Urinary bladder (tissue), 4 donors: ENCODE measurements at places on chromosomes 13 and 19.

DNA sequence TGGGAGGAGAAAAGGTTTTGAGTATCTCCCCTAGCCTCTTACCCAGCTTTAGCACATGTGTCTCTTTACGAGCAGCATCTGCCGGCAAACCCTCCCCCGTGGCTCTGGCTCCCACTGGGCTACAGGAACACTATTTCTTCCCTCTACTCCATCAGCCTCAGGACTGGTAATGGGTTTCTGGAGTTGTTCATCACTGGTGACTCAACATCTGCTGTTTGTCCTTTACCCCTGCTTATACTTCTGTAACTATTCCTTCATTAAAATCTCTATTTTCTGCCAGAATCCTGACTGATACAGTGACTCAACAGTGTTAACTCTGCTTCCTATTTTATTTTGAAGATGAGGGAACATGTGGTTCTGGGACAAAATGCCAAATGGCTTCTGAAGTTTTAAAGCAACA lies 437.3 kb upstream of the HTR2A start:
- DNase-seq, result no peak

DNA sequence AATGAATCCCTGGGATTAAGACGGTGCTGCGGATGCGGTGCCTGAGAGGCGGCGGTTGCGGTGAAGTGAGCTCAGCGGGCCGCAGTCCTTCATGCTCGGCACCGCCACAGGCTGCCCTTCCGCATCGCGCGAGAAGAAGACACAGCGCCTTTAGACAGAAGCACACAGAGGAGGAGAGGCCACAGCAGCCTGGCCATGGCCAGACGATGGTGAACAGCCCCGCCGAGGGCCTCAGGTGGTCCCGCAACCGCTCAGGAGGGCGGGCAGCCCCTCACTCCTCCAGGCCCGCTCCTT lies 459.2 kb downstream of the MYO16 start:
- DNase-seq, result no peak

DNA sequence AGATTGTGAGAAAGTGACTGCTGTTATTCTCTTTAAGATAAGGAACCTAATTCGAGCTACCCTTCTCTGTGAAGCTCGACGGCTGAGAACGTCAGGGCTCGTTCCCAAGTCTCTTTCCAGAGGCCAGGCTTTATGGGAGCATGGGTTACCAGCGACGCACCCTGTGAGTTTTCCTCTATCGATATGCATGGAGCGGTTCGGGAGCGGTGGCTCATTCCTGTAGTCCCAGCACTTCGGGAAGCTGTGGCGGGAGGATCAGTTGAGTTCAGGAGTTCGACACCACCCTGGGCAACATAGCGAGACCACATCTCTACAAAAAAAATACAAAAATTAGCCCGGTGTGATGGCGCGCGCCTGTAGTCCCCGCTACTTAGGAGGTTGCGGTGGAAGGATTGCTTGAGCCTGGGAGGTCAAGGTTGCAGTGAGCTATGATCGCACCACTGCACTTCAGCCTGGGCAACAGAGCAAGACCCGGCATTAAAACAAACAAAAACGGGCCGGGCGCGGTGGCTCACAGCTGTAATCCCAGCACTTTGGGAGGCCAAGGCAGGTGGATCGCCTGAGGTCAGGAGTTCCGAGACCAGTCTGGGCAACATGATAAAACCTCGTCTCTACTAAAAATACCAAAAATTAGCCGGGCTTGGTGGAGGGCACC lies 681 bp upstream of the ZNF606 start:
- DNase-seq, result no peak

DNA sequence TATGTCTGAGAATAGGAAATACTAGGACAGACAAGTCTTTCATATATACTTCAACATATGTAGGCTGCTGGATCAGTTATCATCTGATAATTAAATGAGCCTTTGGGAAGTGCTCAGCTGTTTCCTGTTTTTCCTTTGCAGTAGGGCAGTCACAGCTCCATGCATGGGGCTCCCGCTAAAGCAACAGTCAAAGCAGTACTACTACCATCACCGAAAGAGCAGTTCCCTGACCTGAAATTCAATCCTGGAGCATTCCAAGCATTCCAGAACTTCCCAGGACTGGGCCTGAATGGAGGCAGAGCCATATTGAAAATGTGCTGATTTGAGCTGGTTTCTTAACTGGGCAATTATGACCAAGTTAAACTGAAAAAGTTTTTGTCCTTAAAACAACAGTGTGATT lies 20.5 kb downstream of the MICU2 start:
- no peak for DNase-seq

- no peak for DNase-seq
These were observed 587 bp downstream of the S1PR4 start for GRCh38 chr19:3178973-3179738.

DNA sequence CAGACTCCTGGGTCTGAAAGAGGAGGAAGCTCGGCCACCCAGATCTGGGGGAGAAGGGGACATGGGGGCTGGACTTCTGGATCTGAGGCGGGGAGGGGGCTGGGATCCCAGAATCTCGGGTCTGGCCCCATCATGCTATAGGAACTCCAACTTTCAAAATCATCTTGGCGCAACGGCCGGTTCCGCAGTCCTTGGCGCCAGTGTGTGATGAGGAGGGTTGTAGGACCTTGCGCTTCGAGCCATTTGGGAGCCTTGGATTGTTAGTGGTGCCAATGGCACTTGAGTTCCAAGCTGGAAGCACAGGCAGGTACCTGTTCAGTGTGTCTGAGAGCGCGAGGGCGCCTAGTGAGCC lies 324 bp downstream of the RUVBL2 start:
- no peak for DNase-seq
